ENCODE measurements at places on chromosomes 4 and X.

- DNase-seq, result no peak
These were observed 180.3 kb upstream of the MXRA5 start for GRCh38 chrX:3526731-3527130.

DNA sequence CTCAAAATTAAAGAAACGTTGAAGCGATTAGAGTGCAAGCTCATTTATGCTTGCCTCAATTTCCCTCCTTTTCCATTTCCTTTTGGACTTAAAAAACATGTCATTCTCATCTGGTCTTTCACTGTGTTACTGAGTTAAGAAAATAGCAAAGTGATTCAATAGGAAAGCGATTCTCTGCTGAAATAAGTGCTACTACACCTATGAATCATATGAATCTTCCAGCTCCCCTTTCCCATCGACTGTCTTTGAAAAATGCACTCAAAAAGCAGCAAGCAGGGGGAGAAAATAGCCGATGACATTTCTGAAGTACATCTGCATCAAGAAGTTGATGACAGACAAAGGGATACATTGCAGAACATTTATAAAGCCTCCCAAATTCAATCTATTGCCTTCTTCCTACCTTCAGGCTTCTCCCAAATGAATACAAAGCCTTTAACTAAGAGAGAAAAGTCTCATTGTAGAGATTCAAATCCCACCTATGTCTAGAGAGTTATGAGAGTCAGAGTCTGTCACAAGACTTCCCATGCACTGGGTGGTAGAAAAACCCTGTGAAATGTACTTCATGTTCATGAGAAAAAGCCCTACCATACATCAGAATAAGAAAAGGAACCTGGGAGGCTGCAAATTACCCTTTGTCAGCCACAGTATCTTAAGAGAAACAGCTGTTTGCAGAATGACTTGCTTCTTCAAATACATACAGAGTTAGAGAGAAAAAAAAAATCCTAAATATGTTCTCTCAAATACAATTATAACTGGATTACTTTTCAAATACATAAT is 78.9 kb downstream of the MBNL3 start:
- no peak for DNase-seq

DNA sequence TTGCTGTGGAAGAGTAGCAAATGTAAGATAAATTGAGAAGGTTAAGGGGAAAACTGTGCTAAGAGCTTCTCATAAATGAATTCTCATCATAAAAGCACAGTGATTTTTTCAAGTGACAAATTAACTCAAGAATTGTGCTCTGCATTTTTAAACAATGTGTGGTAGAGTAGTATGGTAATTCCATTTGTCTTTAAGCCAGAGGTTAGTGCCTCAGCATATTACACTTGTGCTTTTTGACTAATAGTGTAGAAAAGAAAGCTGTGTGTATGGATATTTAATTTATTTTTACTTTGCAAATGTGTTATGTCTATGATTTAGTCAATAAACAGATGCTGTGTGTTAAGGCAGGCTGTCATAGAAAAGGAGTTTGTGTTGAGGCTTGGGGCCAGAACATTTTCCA is 61.0 kb downstream of the FHIP1A start:
- DNase-seq, result no peak

DNA sequence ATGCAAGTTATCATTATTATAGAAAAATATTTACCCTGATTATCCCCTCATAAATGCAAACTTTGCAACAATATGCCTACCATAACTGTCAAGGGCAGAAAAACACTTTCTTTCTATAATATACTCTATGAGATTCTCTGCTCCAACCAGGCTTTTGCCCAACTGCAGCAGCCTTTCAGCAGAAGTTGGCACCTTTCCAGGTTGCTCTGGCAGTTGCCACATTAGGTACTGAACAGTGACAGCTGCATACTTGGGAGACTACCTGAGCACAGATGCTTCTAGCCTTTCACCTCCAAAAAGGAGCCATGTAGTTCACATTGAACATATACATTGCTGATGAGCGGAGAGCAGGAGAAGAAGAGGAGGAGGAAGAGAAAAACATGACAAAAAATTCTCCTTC is 69.5 kb upstream of the BRWD3 start:
- DNase-seq, result no peak

DNA sequence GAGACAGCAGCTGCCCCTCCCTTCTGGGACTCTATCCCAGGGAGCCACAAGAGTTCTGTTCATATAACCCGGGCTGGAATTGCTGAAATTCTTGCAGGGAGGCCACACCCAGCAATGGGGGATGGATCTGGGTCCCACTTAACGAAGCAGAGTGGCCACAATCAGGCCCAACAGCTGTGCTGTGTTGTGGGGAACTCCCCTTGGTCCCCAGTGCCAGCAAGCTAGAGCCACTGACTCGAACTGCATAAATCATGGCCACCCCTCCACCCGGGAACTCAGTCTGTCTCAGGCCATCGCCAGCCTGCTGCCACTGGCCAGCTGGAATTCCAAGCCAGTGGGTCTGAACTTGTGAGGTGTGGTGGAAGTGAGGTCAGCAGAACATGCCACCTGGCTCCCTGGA is 111.1 kb downstream of the KLF8 start:
- no peak for DNase-seq

DNA sequence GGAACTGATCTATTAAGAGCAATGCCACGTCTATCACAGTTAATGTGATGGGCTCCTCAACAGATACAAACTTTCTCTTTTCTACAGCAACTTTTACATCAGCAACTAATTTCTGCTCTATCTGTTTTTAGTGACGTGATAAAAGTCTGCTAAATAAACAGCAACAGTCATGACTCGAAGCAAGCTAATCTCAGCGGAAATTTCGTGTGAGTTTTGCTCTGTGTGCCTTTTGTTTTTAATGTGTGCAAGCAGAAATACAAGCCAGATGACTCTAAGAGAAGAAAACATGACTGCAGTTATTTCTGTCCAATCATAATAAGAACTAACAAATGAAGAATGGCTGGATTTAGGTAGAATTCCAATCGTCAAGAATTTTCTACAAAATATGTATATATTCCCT is 214.3 kb downstream of the LDB2 start:
- no peak for DNase-seq

GRCh38 chr4:57190601-57191481 is 80.7 kb upstream of the IGFBP7 start:
- no peak for DNase-seq

GRCh38 chr4:20509315-20509714 is 190.9 kb upstream of the PACRGL start:
- DNase-seq, result no peak

- DNase-seq, result no peak
These were observed 43.5 kb upstream of the SCRG1 start for GRCh38 chr4:173442223-173442932.

DNA sequence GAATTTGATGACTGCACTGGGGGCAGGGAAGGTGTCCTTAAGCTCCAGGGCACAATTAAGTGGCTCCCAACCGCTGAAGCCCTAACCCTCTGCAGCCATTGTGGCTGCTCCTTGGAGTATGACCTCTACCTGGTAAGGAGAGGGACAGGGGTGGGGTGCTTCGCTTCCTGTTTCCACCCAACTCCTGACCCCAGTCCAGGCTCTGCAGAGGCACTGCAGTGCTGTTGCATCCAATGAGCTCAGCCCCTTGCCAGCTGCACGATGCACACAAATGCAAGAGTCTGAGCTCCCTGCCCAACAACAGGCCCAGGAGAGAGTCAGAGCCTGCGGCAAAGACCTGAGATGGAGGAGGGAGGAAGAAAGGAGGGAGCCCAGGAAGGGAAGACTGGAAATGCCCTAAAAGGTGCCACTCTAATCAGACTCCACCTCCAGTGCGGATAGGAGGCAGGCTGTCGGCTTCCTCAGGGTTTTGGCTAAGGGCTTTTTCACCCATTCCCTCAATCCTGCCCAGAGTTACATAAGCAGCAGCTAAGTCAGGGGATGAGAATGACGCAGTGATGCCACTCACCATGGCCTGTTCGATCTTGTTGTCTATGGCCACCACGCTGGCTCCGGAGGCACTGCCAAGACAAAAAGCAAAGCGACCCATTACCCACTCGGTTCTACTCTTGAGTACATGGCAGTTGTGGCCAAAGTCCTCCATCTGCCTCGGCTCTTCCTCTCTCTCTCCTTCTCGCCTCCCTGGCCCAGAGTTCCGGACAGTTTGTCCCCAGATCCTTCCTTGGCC is 60.1 kb downstream of the TSC22D3 start:
- no peak for DNase-seq

- no peak for DNase-seq
These were observed 13.3 kb downstream of the ATOH1 start for GRCh38 chr4:93841803-93842345.

DNA sequence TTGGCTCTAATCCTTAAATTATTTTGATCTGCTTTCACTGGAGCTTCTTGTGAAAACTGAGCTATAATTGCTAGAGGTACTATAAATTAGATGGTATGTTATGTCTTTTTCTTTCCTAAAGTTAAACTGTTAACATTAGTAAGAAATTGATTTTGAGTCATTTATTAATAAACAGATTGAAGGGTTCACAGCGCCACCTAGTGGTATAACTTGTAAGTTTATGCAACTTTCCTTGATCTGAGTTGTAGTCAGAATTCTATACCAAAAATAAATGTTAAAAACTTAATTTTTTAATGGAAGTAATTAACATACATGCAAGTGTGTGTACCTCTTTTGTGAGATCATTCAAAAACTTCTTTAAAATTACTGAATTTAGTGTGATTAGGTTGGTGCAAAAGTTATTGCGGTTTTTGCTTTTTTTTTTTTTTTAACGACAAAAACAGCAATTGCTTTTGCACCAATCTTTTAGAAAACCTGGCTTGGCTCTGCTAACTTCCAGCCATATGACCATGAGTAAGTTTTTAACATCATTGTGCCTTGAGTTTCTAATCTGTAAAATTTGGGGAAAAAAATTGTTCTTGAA is 151.5 kb downstream of the CENPC start:
- DNase-seq, result no peak

GRCh38 chrX:108811891-108812290 is 75.5 kb upstream of the IRS4 start:
- DNase-seq, result no peak

- no peak for DNase-seq
These were observed 216.4 kb upstream of the TET2 start for GRCh38 chr4:104930298-104930697.

DNA sequence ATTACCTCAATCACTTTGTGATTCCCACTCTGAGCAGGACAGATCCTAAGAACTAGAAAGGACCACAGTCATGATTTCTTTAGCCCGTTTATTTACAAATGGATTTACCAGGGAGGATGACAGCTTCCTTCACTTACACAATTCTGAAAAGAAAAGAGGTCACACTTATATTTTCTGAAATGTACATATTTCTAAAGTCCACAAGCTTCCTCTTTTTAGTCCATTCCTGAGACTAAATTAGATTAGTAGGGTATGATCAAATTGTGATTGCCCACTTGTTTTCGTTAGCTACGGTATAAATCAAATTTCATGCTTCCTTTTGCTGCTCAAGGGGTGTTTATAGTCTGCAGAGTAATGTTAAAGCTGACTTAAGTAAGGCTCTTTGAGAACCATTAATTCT is 7.6 kb upstream of the AMELX start:
- no peak for DNase-seq

- DNase-seq, result no peak
These were observed 49.4 kb upstream of the HGFAC start for GRCh38 chr4:3392321-3392720.

- DNase-seq, result no peak
These were observed 280.3 kb upstream of the INTU start for GRCh38 chr4:127352220-127353113.

DNA sequence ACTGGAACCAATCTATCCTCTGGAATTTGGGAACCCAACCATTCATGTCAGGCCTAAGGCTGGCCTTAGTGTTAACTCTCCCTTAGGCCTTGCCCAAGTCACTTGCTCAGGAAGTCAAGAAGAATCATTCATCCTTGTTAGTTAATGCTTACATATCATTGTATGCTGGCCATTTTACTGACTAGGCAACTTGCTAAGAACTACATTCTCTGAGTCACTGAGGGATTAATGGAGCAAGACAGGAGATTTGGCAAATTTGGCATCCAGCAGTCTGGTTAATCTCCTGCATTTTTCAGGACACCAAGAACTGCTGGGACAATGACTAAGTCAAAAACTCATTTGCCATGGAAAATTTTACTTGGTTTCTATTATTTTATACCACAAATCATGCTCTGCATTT is 115.8 kb upstream of the DDIT4L start:
- no peak for DNase-seq

DNA sequence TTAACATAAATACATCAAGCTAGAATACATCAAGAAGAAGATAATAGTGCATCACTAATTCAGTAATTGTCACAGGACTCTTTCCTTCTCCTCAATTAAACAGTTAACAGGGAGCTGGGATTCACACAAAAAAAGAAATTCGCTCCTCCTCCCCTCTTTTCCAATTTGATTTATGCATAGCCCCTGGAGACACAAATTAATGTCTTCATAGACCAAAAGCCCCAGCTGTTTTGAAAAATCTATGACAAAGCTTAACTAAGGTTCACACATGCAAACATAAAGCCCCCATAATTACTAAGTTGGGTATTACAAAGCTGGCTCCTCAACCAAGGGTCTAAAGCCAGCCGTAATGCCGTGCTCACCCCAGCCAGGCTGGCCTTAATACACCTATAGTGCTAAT is 61.2 kb downstream of the ENOX2 start:
- no peak for DNase-seq

Data from stimulated activated CD8-positive, alpha-beta memory T cell treated with anti-CD3 and anti-CD28 coated beads, Interleukin-4, amount 100 ng/mL, for 4 hours (primary cell).